ENCODE measurements at places on chromosomes 2 and 18. TPM values are rescaled to one million over a fixed set of nuclear protein-coding genes. Genes with fewer than 3 reads are reported as not detected.

Gene UCN
- 2.9 TPM for total RNA-seq

DNA sequence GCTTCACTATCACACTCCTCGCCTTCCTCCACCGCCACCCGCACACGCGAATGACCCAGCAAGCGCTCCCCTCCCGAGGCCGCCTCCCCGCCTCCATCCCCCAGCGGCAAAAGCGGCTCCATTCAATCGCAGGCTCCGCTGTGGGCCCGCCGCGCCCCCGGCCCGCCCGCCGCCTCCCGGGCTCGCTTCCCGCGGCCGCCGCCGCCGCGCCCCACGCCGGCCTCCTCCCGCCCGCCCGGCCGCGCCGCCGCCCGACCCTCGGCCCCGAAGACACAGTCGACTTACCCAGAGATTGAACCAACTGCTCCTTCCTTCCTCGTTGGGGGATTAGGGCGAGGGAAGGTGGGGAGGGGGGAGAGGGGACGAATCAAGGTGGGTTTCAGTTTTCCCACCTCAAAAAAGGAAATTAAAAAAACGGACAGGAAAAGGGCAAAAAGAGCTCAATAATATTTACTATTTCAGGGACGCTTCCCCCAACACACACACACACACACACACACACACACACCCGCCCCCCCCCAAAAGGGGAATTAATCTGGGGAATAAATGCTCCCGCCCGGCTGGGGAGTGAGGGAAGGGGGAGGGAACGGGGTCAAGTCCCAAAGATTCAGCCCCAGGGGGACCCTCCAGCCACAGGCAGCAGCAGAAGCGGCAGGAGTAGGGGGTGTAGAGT lies 743 bp downstream of the XPO1 start:
- H3K36me3 ChIP-seq = no peaks in the 10 kb centered on the region
- H3K4me3 ChIP-seq = peak overlapping the region; percentile 90
- no peaks in the 10 kb centered on the region for H3K27me3 ChIP-seq
- peaks cover 5% of the 10 kb centered on the region for H3K4me1 ChIP-seq

Gene CYTIP
- 3.7 TPM for total RNA-seq

Gene CFAP210
- 0.12 TPM for total RNA-seq

DNA sequence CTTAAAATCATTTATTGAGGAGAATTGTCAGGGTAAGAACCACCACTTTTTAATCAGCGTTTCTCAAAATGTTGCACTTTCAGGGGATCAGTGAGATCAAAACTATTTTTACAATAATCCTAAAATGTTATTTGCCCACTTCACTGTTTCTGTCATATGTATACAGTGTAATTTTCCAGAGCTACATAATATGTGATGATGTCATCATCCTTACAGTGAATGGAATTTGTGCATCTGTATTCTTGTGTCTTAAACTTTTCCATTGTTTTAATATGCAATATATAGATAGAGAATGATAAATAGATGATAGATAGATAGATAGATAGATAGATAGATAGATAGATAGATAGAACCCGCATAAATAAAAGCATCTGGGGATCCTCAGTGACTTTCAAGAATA lies 518.0 kb downstream of the ADCYAP1 start:
- no peak overlapping the region for H3K4me3 ChIP-seq
- no peaks in the 10 kb centered on the region for H3K4me1 ChIP-seq
- no peak overlapping the region for H3K27ac ChIP-seq
- DNase-seq = no peak
- no peaks in the 10 kb centered on the region for H3K36me3 ChIP-seq

DNA sequence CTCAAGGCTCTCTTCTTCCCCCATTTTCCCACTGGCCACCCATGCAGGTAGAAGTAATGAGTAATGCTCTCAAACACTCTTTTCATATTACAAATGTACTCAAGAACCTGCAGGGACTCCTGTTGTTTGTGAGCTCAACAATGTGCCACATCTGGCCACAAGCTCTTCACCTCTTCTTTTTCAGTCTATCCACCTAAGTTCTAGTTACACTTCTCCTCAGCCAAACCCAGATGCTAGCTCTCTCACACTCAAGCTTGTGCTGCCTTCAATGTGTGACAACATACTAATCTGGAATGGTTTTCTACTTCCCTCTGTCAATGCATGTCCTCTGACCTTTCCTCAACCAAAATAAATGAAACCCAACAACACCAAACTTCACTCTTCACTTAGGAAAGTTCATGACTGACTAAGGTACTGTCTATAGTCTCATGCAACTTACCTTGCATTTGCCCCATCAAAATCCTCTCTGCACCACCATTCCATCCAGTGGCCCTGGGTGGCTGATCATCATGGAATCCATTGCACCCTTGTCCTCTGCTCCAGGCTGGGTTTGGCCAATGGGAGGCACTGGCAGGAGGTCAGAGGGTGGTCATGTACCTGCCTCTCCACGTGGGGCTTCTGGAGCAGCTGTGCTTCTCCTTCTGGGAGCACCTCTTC lies 5.3 kb upstream of the IL18R1 start:
- no peak overlapping the region for H3K4me3 ChIP-seq
- peaks cover 4% of the 10 kb centered on the region for H3K27me3 ChIP-seq
- no peak overlapping the region for H3K27ac ChIP-seq
- H3K4me1 ChIP-seq = no peaks in the 10 kb centered on the region

- no peak for DNase-seq
- no peaks in the 10 kb centered on the region for H3K4me1 ChIP-seq
- H3K27ac ChIP-seq = no peak overlapping the region
- no peaks in the 10 kb centered on the region for H3K27me3 ChIP-seq
- H3K36me3 ChIP-seq = no peaks in the 10 kb centered on the region
Observed at GRCh38 chr18:35564795-35565453, 16.6 kb upstream of the GALNT1 start.

DNA sequence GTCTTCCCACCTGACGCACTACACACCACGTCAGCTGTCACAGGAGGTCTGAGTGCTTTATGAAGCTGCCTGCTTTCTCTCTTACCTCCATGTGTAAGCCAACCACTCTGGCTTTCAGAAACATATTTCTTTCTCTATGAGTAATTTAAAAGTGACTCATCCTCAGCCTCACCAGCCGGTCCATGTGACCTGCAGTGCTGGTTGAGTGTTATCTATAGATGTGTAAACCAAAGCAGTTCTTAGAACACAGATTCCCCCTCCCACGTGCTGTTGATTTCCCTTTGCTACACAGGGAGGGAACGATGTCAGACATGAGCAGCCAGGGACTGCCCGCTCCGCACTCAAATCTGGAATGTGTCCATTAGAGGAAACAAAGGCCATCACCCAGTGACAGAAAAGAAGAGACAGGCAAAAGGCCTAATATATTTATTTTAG lies 157.8 kb downstream of the BCL2 start:
- H3K27me3 ChIP-seq = no peaks in the 10 kb centered on the region
- H3K36me3 ChIP-seq = no peaks in the 10 kb centered on the region
- peaks cover 19% of the 10 kb centered on the region for H3K4me1 ChIP-seq
- DNase-seq = peak; percentile 90
- H3K4me3 ChIP-seq = no peak overlapping the region

DNA sequence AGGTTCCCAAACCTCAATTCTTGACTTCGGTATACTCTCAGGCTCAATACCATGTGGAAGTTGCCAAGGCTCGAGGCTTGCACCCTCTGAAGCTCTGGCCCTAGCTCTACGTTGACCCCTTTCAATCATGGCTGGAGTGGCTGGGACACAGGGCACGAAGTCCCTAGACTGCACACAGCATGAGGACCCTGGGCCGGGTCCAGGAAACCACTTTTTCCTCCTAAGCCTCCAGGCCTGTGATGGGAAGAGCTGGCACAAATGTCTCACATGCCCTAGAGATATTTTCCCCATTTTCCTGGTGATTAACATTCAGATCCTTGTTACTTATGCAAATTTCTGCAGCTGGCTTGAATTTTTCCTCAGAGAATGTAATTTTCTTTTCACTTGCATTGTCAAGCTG lies 45.1 kb upstream of the CALCRL start:
- H3K27me3 ChIP-seq = no peaks in the 10 kb centered on the region
- no peak overlapping the region for H3K27ac ChIP-seq
- no peak overlapping the region for H3K4me3 ChIP-seq

DNA sequence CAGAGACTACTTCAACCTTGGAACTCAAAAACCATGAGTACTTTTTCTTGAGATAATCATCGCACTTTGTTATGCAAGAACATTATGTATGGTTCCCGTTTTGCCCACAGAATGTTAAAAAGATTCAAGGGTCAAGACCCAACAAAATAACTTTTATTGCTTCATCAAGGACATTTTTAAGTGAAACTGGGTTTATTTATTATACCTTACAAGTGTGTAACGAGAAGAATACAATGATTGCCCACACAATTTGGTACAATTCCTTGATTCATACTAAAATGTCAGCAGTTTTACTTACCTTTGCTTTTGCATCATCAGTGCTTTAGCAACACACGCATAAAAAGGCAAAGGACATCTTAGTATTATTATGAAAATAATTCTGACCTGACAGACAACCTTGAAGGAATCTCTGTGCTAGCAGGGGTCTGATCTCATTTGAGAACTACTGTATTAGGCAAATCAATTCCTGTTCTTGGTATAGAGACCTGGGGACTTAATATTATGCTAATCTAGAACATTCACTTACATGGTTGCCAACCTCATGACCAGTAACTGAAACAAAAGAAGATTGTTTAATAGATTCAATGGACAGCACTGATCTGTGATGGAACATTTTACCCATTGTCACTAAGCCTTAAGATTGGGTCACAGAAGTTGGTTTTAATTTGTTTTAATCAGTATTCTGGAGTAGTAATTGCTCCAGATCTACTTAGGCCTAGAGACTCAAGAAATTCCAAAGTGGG lies 16.2 kb downstream of the CCDC88A start:
- H3K27me3 ChIP-seq = no peaks in the 10 kb centered on the region
- no peak overlapping the region for H3K4me3 ChIP-seq
- H3K4me1 ChIP-seq = no peaks in the 10 kb centered on the region
- no peak for DNase-seq

Gene FBLN7
- 1.6 TPM for total RNA-seq

- no peak for DNase-seq
- H3K27ac ChIP-seq = no peak overlapping the region
- H3K4me3 ChIP-seq = no peak overlapping the region
- no peaks in the 10 kb centered on the region for H3K36me3 ChIP-seq
- H3K27me3 ChIP-seq = peaks cover 3% of the 10 kb centered on the region
Observed at GRCh38 chr18:57149531-57149930, 2.6 kb downstream of the BOD1L2 start.

- H3K4me3 ChIP-seq = no peak overlapping the region
- DNase-seq = peak; percentile 58
- H3K4me1 ChIP-seq = no peaks in the 10 kb centered on the region
- no peaks in the 10 kb centered on the region for H3K27me3 ChIP-seq
- no peaks in the 10 kb centered on the region for H3K36me3 ChIP-seq
Observed at GRCh38 chr2:33372940-33373553, 103.4 kb upstream of the RASGRP3 start.

Gene OBSL1
- 72.4 TPM for total RNA-seq

DNA sequence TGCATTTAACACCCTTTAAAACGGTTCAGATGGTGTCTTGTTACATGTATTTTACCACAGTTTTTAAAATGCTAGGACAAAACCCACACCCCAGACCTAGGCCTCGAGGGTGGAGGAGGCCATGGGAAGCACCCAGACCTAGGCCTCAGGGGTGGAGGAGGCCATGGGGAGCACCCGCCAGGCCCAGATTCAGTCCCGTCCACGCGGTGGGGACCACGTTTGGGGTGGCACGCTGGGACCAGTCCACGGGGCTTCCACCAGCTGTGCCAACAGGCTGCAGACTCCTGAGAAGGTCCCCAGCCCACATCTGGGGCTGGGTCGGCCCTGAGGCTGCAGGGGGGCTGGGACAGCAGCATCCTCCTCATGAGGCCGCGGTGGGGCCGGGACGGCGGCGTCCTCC lies 63.4 kb downstream of the SLC66A2 start:
- no peak overlapping the region for H3K27ac ChIP-seq
- H3K27me3 ChIP-seq = no peaks in the 10 kb centered on the region
- no peak for DNase-seq
- no peak overlapping the region for H3K4me3 ChIP-seq
- H3K36me3 ChIP-seq = no peaks in the 10 kb centered on the region

Gene CIB4
- not detected for total RNA-seq

GRCh38 chr2:44649381-44649780 lies 287.6 kb downstream of the CAMKMT start:
- no peak for DNase-seq
- no peak overlapping the region for H3K4me3 ChIP-seq
- no peaks in the 10 kb centered on the region for H3K4me1 ChIP-seq
- no peaks in the 10 kb centered on the region for H3K36me3 ChIP-seq
- no peak overlapping the region for H3K27ac ChIP-seq
- no peaks in the 10 kb centered on the region for H3K27me3 ChIP-seq

Gene PSMA8
- not detected for total RNA-seq

- H3K4me3 ChIP-seq = no peak overlapping the region
- H3K27ac ChIP-seq = peak overlapping the region; percentile 45
- peak; percentile 29 for DNase-seq
Observed at GRCh38 chr18:31657823-31658669, 26.3 kb downstream of the B4GALT6 start.

GRCh38 chr2:47486841-47487497 lies 84.0 kb downstream of the MSH2 start:
- peaks cover 5% of the 10 kb centered on the region for H3K4me1 ChIP-seq
- no peaks in the 10 kb centered on the region for H3K27me3 ChIP-seq
- no peak for DNase-seq
- H3K4me3 ChIP-seq = no peak overlapping the region

DNA sequence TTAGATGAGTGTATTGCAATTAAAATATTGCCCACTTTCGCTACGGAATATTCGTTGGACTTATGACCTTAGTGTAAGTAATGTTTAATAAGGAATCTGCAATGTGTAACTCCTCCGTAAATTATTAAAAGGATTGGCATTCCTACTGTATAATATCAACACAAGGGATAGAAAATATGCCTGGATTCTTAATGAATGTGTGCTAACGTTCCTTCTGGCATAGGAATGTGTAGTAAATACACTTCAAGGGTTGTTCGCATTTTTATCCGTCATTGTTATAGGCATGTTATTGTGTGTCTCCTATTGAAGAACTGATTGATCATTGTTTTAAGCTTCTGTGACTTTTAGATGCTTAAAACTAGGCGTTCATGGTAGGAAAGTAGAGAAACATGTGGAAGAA lies 134.5 kb downstream of the NEDD4L start:
- H3K27ac ChIP-seq = peak overlapping the region; percentile 18
- no peak overlapping the region for H3K4me3 ChIP-seq
- DNase-seq = no peak
- H3K27me3 ChIP-seq = no peaks in the 10 kb centered on the region

DNA sequence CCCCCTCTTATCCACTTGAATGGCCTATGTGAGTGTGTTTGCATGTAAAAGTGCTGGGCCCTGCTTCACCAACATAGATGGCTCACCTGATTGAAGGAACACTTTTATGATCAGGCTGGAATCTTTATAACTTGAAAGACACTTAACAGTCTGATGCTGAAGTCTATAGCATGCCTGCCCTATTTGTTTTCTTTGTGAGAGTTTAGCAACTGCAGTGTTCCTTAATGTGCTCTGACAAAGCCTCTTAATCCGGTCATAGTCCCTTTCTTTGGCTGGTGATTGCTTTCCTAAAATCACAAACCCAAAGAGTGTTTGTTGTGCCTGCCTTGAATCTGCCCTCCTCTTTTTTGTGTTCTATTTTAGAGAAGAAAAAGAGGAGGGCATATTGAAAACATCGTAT lies 1382.8 kb upstream of the CELF4 start:
- H3K27me3 ChIP-seq = no peaks in the 10 kb centered on the region
- peak; percentile 32 for DNase-seq
- H3K4me1 ChIP-seq = no peaks in the 10 kb centered on the region
- H3K36me3 ChIP-seq = no peaks in the 10 kb centered on the region
- peak overlapping the region; percentile 38 for H3K27ac ChIP-seq

Measured in hepatocyte (in vitro differentiated cells).